ENCODE measurements at places on chromosomes 11 and 22.

- peak; percentile 34 for DNase-seq
These were observed 393 bp downstream of the ST13 start for GRCh38 chr22:40855979-40856512.

DNA sequence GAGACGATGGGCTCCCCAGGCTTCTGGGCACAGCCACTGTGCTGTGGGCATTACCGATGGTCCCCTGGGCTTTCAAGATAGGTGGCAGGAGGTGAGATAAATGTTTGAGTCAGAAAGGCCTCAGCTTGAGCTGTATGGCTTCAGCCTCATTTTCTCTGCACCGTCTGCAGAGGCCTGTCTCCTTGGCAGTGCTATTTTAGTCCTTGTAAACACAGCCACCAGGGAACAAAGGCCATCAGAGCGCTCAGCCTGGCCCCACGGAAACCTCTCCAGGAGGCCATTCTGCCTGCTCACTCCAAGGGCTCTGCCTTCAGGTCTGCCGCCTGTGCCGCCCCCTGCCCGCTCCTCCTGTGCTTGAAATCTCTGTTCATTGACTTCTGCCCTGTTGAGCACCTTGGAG, 1424.9 kb downstream of the TBC1D22A start:
- no peak for DNase-seq

DNA sequence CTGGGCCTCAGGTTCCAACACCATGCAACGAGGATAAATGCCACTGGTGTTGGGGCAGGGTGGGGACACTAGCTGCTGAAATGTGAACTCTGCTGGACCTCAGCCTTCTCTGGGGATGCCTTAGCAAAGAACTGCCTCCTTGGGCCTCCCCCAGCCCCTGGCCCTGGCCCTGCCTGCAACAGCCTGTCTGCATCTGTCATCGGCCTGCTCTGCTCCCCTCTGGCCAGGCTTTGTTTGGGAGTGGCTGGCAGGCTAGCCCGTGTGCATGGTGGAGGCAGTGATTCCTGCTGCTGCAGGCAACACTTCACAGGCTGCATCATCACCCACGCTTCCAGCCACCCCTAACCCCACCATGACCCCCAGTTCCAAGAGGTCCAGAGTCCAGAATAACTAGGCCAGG, 11.5 kb upstream of the MYOD1 start:
- no peak for DNase-seq

DNA sequence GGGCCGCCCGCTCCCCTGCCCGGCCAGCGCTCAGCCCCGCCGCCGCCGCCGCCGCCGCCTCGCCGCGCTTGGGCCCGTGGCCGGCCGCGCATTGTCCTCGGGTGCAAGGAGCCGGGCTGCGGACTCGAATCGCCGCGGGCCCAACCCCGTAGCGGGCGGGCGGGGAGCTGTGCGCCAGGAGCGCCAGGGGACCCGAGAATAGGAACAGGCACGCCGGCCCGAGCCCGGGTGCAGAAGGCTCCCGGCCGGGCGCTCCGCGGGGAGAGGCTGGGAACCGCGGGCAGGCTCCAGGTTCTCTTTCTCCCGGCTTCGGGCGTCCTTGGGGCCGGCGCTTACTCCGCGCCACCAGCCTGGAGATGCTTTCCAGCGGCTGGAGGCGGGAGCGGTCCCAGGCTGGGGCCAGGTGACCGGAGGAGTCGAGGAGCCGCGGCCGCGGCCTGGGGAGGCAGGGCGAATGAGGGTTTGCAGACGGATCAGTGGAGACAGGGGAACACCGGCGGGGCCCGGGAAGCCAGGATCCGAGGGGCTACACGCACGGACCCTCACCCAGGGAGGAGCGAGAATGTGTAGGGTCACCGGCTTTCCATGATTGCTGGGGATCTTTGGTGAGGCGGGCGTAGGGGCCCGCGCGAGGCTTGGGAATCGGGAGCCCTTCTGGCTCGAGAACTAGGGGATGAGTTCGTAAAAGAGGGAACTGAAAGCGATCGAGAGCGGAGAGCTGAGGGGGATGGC, 726 bp downstream of the PKNOX2 start:
- no peak for DNase-seq

GRCh38 chr22:50544078-50544745, 1.5 kb upstream of the KLHDC7B start:
- DNase-seq, result no peak

Measured in putamen (tissue), 1 donor.